ENCODE measurements at places on chromosomes 11 and 22.

- no peak for DNase-seq
Measured at GRCh38 chr22:48181263-48181955, 1419.0 kb downstream of the TBC1D22A start.

GRCh38 chr11:95693298-95693697 is 96.3 kb downstream of the FAM76B start:
- no peak for DNase-seq

DNA sequence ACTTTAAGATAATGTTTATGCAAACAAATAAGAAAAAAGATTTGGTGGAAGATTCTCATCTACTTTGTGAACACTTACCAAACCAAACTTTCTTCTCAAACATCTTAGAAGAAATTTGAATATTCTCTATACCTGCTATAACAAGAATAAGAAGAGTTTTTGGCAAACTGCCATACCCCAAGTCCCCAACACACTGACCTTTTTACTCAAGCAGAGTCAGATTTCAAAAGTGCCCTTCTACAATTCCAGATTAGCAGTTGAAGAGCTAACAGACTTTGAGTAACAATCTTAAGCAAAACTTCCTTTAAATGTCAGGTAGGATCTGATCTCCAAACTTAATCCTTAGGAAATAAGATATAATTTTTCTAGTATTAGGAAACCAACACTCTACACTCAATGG is 33.9 kb downstream of the TSG101 start:
- DNase-seq, result no peak

DNA sequence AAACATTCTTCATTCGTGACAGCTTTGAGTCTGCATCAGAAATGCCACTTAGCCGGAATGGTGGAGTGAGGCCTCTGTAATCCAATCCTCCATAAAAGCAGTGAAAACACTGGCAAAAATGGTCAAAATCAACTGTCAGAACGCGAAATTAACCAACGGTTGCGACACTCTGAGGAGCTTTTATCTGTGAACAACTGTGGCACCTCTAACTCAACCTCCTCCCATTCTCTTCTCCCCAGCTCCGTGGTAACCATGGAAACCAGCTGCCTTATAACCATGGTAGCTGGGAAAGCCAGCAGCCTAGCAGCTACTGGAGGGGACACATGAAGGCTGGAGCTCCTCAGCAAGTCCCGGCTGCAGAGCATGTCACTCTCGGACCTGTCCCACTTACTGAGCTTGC is 20.3 kb downstream of the AP2A2 start:
- no peak for DNase-seq

DNA sequence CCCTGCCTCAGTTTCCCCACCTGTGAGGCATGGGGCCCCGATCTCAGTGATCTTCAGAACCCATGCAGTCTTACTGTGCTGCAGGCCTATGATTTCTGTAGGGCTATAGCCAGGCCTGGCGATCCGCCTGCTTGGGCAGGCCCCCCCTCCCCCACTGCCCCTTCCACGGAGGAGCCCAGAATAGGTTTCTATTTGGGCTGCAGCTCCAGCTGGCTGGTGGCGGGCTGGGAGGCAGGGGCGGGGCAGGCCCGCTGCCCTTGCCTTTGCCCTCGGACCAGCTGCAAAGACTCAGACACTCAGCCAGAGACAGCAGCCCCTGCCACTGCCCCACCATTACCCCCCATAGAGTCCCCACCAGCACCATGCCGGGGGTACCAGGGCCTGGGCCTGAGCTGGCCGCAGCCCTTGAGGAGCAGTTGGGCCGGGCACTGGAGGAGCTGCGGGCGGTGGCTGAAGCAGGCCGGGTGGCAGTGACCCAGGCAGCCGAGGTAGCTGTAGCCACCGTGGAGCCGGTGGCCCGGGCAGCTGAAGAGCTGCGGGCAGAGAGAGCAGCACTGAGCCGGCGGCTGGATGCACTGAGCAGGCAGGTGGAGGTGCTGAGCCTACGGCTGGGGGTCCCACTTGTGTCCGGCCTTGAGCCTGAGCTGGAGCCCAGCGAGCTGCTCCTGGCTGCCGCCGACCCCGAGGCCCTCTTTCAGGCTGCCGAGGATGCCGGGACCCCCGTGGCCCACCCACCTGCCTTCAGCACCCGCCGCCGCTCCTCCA is 12.2 kb downstream of the SMTN start:
- no peak for DNase-seq

- no peak for DNase-seq
Measured at GRCh38 chr11:113906516-113906915, 1.9 kb downstream of the HTR3B start.

DNA sequence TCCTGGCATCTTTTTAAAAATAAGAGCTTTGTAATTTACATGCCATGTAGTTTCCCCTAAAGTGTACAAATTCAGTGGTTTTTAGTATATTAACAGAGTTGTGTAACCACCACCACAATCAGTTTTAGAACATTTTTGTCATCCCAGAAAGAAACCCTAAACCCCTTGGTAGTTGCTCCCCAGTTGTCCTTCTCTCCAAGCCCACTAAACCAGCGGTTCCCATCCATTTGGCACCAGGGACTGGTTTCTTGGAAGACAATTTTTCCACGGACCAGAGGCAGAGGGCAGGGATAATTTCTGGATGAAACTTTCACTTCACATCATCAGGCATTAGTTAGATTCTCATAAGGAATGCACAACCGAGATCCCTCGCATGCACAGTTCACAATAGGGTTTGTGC is 22.6 kb downstream of the CABIN1 start:
- no peak for DNase-seq

GRCh38 chr11:33713151-33713855 is 12.7 kb upstream of the C11orf91 start:
- DNase-seq, result no peak

DNA sequence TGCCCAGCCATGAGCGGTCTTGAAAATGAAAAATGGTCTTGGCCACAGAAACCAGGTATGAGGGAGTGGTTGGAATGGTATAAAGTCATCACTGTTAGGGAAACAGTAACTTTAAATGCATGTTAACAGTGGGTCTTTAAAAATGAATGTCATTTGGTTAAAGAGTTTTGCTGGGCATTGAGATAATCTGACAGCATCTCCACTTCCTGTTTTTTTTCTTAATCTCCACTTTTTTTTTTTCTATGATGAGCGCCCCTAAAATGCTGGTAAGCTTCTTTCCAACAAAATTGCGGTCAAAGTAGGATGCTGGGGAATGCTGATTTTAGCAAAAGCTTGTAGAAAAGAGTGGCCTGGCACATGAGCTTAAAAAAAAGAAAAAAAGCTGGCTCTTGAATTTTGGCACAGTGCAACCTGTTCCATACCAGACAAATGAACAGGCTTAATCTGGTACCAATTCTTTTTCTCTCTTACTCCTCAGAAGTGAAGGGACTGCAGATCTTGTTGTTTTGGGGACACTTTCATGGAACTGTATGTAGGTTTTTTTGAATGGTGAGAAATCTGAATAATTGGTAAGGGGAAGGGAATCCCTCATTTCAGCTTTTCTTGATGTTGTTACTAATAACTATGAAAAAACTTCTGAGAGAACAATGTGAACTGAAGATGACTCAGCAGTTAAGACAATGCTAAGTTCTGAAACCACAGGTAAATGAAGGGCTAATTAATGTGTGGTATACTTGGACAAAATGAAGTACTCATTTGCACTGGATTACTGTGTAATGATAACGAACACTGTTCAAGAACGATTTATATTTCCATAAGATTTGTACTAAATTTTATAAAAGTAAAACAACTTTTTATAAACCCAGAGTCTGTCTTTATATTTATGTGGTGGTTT is 3.1 kb upstream of the ARHGEF12 start:
- no peak for DNase-seq

GRCh38 chr11:68976563-68976962 is 4.2 kb downstream of the MRGPRD start:
- no peak for DNase-seq

DNA sequence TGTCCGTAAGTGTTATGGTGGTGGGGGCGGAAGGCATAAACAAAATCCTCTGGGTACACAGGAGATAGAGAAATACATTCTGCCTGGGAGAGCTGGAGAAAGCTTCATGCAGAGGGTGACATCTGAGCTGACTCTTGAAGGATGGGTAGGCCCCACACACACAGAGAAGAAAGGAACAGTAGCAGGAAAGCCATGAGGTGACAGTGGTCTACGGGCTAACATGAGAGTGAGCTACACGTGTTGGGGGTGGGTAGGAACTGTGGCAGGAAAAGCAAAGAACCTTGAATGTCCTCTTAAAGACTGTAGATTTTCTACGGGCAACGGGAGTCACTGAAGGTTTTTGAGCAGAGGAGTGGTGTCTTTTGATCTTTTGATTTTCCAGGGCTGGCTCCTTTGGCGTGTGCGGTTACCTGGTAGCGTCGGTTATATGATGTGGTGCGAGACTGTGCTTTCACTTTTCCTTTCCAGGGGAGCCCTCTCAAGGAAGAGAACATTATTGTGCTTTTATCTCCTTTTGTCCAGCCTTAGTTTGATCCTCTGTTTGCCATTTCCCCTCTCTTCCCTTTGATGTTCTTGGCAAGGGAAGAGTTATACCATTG is 39.7 kb downstream of the ADAMTS8 start:
- peak; percentile 6 for DNase-seq

GRCh38 chr11:27310707-27311106 is 52.3 kb downstream of the CCDC34 start:
- no peak for DNase-seq

- no peak for DNase-seq
Measured at GRCh38 chr11:77842441-77843121, 21.6 kb downstream of the AAMDC start.

GRCh38 chr11:58506935-58507334 is 970 bp downstream of the OR5B21 start:
- DNase-seq, result no peak

GRCh38 chr22:19806213-19807160 is 45.9 kb downstream of the TBX1 start:
- no peak for DNase-seq

- no peak for DNase-seq
Measured at GRCh38 chr11:117278347-117278746, 12.8 kb upstream of the BACE1-AS start.

- DNase-seq, result no peak
Measured at GRCh38 chr11:45525393-45525792, 140.0 kb downstream of the CHST1 start.

DNA sequence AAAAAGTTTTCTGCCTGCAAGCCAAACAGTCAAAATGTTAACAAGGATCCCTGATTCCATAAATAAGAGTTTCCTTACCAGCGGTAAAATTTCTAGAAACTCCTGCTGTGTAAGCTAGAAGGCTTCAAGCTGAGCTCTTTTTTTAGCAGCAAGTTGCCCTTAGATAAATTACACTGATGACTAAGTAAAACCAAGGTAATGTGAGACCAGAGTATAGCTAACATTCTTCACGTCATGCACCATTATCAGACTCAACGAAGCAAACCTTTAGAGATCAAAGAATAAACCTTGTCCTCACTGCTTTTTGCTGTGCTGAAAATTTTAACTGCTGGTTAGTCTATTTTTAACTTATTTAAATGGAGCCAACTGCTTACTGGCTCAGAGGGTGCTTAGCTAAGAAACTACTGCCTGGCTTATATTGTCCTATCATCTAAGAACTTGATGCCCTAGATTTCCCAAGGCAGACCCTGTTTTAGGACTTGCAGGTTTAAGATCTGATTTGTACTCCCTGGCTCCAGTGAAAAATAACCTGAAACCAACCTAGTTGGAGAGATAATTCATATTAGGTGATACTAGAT is 900.7 kb downstream of the JRKL start:
- no peak for DNase-seq

DNA sequence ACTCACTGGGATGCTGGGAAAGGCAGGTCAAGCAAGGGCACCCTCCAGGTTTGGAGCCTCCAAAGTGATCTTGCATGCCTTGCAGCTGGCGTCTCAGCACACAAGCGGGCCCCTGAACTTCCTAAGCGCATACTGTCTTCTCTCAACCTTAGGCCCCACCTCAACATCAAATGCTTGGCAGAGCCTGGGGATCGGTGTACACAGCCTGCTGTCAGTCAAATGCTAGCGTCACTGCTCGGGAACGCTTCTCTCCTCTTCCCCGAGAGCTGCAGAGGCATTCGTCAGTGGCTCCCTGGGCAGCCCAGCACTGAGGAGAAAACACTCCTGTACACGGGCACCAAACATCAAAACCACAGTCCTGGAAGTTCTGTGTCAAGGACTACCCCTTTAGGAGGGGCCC is 124.9 kb downstream of the C11orf58 start:
- DNase-seq, result no peak

- peak; percentile 64 for DNase-seq
Measured at GRCh38 chr22:32265882-32266767, 11.0 kb upstream of the SLC5A4 start.

DNA sequence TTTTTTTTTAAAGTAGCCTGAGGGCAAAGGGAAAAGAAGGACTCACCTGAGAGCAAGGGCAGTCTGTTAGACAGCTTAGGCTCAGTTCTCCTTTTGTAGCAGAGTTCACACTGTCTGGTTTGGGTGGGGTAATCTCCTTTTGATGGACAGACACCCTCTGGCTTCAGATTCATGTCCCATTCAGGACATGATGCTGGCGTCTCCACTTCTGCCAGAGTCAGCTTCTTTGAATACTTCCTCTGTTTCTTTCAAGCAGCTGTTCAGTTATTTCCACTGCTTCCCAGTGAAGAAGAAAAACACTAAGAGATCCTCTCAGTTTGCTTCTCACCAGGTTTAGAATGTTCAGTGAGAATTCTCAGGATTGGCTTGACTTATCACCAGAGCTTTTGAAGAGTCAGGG is 79.0 kb upstream of the HSD17B12 start:
- no peak for DNase-seq

GRCh38 chr22:25666308-25666707 is 75.7 kb upstream of the MYO18B start:
- no peak for DNase-seq

- peak; percentile 35 for DNase-seq
Measured at GRCh38 chr11:125062931-125063428, at the start of gene SLC37A2. SLC37A2 (plus strand) TSS chr11:125063305; CDS start chr11:125063368, 63 bp downstream.

GRCh38 chr11:72777755-72778278 is 16.0 kb downstream of the STARD10 start:
- no peak for DNase-seq

DNA sequence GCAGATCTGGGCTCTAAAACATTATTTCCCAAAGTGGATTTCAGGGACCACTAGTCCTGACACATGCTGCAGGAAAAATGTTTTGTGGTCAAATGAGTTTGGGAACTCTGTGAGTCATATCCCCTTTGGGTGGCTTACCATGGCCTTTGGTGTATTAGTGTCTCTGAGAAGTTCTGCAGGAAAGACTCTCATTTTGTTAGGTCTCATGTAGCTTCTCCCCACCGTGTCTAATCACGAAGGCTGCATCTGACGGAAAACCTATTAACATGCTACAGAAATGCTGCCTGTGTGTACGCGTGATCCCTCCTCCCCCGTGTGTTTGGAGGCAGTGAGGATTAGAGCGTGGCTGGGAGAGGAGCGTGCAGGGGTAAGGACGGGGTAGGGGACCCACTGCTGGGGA is 191.7 kb downstream of the ST3GAL4 start:
- DNase-seq, result no peak

- DNase-seq, result no peak
Measured at GRCh38 chr22:33110562-33111163, 52.5 kb upstream of the SYN3 start.

GRCh38 chr11:72625691-72626413 is 48.4 kb downstream of the PDE2A start:
- no peak for DNase-seq

GRCh38 chr22:47605441-47605840 is 843.0 kb downstream of the TBC1D22A start:
- DNase-seq, result no peak
